T47D (cell line): ENCODE measurements at places on chromosomes 13 and 19.

- no peak for DNase-seq
Observed at GRCh38 chr13:112141643-112142400, 74.9 kb downstream of the SOX1 start.

- DNase-seq = no peak
Observed at GRCh38 chr19:5515737-5516136, 52.0 kb downstream of the TINCR start.

DNA sequence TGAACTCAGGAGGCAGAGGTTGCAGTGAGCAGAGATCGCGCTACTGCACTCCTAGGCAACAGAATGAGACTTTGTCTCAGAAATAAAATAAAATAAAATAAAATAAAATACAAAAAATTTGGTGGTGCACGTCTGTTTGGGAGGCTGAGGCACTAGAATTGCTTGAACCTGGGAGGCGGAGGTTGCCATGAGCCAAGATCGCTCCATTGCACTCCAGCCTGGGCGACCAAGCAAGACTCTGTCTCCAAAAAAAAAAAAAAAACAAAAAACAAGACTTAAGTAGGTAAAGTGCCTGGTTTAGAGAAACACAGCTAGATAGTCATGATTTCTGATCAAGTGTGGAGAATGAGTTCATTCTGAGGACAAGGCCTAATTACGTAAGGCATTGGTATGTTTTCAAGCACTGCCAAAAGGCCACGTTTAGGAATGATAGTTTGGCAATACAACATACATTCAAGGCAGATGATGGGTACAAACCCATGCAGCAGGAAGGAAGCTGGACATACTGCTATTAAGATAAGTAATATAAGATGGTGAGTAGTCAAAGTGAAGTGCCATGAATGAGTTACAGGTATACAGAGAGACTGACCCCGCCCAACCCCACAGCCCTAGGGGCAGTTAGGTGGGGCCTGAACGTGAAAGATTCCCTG lies 4.8 kb upstream of the UCHL3 start:
- no peak for DNase-seq

DNA sequence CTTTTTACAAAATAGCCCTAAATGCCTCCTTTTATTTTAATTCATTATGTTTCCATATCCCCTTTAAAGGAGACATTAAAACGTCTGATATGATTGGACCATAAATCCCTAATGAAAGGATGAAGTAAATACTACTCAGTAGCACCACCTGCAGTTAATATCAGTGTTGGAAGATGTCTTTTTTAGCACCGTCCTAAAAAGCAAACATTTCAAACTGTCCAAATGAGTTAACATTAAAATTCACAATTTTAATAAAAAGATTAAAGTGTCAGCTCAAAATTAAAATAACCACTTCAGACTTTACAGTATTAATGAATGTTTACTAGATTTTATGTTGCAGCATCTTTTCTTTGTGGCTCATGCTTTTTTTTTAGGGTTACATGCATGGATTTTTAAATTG lies 12.3 kb downstream of the ZNF507 start:
- DNase-seq = no peak

DNA sequence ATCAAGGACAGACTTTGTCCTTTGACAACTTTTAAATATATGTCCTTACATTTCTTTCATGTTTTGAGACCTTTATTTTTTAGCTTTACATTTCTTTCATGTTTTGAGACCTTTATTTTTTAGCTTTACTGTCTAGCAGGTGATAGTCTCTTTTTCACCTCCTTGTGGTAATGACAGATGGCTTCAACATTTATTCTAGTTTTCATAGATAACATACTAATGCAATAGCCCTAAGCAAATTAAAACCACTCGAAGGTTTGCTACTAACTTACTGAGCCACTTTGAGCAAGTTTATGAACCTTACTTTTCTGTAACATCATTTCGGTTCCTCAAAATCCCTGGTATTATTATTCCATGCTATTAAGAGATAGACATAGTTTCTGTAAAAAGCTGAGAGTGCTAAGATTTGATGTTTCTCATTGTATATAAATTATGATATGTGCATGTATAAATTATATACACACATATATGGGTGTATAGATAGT lies 4.5 kb downstream of the DACH1 start:
- no peak for DNase-seq

DNA sequence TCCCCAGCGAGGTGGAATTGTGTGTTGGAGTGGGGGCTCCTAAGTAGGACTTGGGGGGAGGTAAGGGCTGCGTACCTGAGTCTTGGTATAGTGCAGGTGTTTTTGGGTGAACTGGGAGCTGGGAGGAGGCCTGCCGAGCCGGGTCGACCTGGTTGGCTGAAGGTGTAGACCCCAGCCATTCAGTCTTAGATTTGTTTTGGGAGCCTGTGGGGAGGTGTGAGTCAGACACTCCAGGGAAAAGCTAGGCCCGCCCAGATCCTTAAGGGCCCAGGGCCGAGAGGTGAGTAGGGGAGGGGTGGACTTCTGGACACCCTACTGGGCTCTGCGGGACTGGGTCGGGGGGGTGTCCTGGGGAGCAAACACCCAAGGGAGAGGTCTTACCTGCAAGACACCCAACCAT lies 935 bp downstream of the CRB3 start:
- no peak for DNase-seq

DNA sequence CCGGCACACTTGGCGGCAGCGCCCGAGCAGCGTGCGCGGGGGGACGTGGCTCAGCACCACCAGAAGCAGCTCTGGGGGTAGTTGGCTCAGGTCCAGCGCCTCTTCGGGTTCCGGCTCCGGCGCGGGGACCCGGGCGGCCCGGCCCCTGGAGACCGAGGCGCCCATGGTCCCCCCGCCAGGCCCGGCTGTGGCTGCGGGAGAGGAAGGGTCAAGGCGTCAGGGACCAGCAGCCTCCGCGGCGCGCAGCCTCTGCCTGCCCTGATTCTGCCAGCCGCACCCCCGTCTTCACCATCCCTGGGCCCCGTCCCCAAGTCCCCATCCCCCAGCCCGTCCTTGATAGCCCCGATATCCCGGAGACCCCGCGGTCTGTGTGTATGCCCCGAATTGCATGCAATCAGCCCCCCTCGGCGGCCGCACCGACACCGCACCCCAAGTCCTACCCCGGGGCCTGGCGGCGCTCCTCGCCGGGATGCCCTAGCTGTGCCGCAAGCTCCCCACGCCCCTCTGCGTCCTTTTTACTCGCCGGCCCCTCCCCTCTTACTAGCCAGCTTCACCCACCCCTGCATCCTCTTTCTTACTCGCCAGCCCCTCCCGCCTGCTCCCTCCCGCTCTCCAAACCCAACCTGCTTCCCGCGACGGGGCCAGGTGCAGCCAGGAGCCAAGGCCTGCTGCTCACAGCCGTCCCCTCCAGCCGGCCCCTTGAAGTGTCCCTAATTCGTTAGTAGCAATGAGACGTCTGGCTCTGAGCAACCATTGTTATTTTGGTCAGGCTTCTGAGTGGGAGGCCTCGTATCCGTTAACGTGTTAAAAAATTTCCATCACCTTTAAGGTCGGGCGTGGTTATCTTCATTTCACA lies at the start of gene FBXO27:
FBXO27 (minus strand) TSS at position 487 of the 856 bp plus-strand sequence; CDS start at position 165, 322 bp downstream.
- DNase-seq = peak; percentile 5

GRCh38 chr13:52012512-52012836 lies 276 bp downstream of the ALG11 start:
- no peak for DNase-seq

DNA sequence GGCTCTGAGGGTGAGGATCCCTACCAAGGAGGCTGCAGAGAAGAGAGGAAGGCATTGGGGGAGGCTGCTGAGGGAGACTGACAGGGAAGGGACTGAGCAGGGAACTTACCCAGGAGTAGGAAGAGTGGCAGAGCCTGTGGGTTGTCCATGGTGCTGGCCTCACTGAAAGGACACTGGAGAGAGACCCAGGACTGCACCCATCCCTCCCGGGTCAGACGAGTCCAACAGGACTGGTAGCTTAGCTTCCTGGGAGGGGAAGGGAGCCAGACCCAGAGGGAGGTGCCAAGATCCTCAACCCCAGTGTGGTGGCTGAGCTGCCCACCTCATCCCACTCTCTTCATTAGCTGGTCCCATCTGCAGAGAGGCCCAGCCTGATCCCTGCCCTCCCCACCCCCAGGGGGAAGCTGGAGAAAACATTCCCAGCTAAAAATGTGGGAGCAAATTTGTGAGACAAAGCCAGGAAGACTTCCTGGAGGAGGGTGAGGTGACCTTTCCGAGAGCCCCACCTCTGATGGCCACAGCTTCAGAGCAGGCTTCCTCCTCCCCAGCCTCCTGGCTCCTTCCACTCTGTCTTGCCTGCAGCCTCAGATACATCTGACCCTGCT lies at the start of gene VSIG10L:
VSIG10L (minus strand) TSS at position 164 of the 605 bp plus-strand sequence; CDS start at position 149, 15 bp downstream.
- DNase-seq = peak; percentile 39

DNA sequence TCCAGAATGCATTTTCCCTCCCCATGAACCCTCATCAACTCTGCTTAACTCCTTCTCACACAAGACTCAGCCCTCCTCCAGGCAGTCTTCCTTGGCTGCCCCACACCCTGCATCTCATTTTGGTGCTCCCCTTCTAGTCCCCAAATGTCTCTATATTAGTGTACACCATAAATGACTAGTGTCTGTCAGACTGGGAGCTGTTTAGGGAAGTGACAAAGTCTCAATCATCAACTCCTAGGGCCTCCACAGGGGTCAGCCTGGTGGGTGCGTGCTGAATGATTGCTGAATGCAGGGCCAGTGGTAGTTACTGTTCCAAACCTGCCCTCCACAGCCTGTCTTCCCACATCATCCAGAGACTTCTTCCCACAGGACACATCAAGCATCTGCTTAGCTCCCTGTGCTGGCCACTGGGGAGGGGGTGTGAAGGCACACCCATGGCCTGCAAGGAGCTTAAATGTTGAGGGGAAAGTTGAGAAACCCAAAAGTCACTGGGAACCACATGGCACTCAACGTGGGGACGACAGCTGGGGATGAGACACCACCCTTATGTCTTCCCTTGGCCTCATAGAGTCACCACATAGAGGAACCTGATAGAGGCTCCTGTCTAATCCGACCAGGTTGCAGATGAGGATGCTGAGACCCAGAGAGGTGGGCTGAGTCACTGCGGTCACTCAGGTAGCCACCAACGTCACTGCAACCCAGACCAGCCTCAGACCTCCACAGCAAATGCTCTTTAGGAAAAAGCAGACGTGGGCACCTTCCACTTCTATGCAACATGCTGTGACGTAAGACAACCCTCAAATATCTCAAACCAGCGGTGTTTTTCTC lies 79.3 kb upstream of the TM9SF2 start:
- DNase-seq = no peak

GRCh38 chr13:91725646-91726045 lies 327.2 kb downstream of the GPC5 start:
- DNase-seq = no peak

- no peak for DNase-seq
Observed at GRCh38 chr19:28915737-28916460, 297.1 kb downstream of the UQCRFS1 start.

- DNase-seq = no peak
Observed at GRCh38 chr19:38879400-38879751, 1.3 kb upstream of the RINL start.

- DNase-seq = no peak
Observed at GRCh38 chr19:35723671-35724070, 5.9 kb downstream of the KMT2B start.

DNA sequence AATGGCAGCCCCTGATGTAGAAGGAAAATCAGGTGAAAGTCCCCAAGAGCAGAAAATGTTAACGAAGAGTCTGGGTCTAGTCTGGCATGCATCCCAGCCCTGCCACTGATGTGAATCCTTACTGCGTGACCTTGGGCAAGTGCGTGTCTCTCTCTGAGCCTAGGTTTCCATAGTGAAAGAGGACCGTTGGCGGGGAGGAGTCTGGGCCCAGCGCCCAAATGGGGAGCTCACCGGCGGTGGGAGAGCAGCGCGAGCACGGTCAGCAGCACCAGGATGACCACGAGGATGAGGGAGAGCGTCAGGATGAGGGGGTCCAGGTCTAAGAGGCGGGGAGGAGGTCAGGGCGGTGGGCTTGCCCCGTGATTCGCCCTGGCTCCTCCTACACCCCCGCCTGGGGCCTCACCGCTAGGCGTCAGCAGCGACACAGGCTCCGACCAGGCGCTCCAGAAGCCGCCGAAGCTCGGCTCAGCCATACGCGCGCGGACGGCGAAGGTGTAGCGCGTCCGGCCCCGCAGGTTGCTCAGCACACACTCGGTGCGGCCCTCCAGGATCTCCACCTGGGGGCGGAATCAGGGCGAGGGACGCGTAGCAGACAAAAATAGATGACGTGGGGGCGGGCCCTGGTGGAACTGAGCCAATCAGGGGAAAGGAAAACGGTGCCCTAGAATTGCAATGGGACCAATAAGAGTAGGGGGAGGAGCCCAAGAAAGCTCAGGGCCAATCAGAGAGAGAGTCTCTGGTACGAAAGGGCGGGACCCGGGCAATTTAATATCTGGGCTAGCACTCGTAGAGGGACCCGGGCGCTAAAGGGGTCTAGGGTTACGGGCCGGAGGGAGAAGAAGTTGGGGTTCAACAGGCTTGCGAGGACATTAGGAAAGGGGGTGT lies 3.2 kb downstream of the EPOR start:
- peak; percentile 99 for DNase-seq

- DNase-seq = no peak
Observed at GRCh38 chr13:38758277-38758676, 71.4 kb downstream of the FREM2 start.

- no peak for DNase-seq
Observed at GRCh38 chr19:16226184-16226591, 28.5 kb downstream of the AP1M1 start.

GRCh38 chr19:367561-367960 lies 23.0 kb upstream of the MIER2 start:
- no peak for DNase-seq

DNA sequence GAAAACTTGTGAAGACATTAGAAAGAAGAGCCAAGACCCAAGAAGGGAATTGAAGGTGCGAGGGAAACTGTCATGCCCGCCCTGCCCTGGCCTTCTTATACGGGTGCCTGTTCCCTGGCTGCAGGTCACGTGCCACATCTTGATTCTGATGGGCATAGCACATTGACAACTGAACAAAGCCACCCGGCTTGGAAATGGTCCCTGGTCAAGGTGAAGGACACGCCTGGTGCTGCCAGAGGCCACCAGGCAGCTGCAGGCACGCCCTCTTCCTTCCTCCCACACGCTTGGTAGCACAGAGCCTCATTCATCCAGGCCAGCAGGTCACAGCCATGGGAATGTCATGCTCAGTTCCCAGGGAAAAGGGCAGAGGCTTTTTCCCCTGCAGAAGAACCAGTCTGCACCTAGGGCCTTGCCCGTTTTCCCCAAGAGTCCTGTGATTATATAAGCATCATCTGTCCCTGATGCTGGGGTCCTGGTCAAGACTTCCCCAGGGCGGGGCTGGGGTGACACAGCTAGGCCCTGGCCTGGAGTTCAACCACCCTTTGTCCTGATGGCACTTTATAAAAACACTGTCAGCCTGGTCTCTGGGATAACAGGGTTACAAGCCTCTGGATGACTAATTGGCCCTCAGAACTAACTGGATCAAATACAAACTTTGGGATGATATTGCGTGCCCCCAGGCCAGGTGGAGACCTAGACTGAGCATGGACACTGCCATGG lies 56.0 kb downstream of the CDADC1 start:
- no peak for DNase-seq

DNA sequence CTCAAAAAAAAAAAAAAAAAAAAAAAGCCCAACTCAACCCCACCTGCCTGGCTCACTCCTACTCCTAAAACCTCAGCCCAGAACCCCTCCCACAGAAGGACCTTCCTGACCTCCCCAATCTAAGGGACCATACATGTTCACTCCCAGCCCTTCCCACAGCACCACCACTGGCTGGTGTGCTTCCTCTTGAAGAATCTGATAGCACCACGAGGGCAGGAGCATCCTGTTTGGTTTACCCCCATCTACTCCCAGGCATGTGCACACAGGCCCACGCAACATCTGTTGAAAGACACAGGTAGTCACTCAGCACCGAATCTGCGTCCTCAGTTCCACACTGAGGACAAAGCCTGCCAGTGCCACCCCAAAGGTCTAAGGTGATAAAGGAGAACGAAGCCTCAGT lies 8.2 kb downstream of the LATS2 start:
- DNase-seq = no peak
